Stimulated activated CD8-positive, alpha-beta memory T cell treated with anti-CD3 and anti-CD28 coated beads, Interleukin-7, amount 100 ng/mL, for 48 hours (primary cell): ENCODE measurements at places on chromosomes 3 and 15.

DNA sequence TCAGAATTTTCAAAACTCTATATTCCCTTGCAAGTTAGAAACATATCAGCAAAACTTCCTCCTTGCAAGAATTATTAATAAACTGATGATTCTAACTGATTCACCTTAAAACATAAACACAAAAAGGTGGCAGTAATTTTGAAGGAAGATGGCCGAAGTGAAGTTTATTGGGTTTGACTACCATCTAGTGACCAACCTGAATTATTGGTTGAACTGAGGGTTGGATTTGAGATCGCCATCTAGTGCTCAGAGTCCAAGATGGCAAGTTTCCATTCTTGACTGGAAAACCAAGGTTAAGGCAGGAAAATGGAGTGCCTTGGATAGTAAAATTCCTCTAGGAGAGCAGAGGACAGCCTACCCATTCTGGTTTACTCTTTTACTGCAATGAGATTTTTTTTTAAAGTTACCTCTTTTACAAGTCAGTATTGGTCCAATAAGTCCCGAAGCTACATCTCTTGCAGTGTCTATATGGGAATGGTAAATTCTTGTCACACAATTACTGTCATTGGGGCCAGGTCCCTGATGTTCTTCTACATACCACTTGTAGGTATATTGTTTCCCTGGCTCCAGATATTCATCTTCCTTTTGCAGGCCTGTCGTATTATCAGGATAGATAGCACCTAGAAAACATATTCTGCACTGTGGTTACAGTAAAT is 51.6 kb upstream of the CP start:
- no peak for DNase-seq

DNA sequence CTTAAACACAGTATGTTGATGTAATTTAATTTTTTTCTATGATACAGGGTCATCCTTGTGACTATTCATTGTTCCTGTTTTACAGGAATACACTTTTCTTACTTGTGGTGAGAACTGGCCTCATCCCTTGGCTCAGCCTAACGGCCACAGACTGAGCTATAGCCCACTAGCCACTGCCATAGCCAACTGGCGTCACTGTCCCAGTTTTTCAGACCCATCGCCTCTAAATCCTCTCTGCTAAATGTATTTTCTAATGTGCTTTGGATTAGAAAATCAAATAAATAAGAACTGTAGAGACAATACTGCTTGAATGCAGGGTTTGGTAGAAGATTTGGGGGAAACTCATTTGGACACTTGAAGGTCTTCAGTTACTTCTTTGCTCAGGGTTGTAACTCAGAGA is 113.1 kb downstream of the TIGIT start:
- DNase-seq, result no peak

- DNase-seq, result no peak
Measured at GRCh38 chr3:123424999-123425712, 23.7 kb downstream of the ADCY5 start.

GRCh38 chr15:64151727-64152506 is at the start of gene SNX22:
SNX22 (plus strand) TSS chr15:64151731; CDS start chr15:64151776, 45 bp downstream.
- no peak for DNase-seq

DNA sequence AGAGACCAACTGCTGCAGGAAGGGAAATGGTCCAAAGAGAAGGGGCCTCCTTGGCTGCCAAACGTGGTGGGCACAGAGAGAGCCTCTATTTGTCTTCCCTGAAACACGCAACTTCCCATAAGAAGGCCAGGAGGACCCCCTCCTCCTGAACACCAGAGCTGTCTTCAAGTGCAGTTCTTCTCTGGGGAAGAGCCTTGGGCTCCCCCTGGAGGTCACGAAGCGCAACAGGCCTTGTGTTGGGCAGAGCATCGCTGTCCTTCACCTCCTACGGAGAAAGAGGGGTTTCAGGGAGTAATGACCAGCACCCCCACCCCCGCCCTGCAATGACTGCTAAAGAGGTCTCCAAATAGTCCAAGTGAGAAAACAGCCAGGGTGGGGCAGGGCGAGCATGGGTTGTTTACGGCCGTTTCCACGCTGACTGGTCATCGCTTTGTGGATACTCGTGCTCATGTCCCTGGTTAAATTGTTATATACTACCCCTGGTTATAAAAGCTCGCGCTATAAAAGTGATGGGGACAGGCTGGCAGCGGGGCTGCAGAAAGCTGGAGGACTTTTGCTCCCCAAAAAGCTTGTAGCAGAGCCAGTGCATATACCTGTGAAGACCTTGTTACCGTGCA is 397.5 kb upstream of the ATP10A start:
- DNase-seq, result no peak

GRCh38 chr3:105431200-105431599 is 64.5 kb downstream of the ALCAM start:
- DNase-seq, result no peak

DNA sequence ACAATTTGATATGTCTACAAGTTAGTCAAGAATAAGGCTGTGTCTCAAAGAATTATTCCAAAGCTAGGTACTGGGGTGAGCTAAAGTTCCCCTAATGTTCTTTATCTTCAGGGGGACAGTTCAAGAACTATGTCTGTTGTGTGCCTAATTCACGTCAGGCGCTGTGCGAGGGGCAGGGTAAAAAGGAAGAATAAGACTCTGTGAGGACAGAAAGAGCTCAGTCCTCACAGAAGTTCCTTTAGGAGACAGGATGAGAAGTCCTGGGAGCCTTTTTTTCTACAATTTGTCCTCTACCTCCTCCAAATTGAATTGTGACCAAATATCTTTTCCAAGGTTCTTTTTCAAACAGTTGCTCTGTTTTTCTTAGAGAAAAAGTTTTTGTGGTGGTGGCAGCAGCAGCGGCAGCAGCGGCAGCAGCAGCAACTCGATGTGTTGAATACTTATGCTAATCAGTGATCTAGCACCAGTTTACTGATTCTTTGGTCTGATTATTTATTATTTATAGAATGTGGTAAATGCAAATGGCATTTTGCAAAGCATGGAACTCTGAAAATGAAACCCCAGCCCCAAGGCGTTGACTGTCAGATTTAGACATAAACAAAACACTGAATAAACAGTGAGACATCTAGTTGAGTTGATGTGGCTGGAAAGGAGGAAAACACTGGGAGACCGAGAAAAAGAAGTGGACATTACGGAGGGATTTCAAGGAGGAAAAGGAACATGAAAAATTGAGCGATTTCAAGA is 88.6 kb downstream of the GTPBP8 start:
- no peak for DNase-seq

- no peak for DNase-seq
Measured at GRCh38 chr15:25054943-25055342, 100.2 kb downstream of the SNRPN start.

- DNase-seq, result no peak
Measured at GRCh38 chr3:23762214-23762613, 43.5 kb upstream of the UBE2E1 start.

DNA sequence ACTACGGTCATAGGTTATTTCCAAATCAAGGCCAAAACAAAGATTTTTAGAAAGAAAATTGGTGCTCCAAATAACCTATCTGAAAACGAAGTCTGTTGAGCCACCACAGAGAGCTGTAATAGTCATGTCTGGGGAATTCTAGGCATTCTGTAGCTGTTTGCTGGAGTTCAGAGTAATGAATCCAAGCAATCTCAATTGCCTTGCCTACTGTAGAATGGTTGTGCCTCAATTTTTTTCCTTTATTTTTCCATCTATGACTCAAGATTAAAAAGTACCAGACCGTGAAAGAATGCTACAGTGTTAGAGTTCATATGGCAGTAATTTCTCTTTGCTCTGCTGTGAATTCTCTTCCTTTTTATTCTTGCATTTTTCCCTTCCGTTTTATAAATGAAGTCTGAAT is 1007.2 kb upstream of the ALCAM start:
- DNase-seq, result no peak

DNA sequence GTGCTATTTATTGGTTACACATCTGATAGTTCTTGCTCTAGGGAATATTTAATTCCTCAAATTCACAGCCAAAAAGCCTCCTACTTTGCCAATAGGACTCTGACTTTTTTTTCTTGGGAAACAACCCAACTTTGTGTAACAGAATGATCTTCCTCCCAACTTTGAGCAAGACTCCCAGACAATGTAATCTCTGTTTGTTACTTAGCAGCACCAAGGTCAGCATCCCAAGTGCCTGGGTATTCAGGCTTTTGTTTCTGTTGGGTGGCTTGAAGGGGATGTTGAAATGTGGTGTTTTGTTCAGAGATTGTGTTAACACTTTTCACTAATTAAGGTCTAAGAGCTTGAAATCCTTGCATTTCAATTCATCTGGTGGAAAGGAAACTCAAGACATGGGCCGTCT is 115.8 kb downstream of the ADAMTS9 start:
- DNase-seq, result no peak

GRCh38 chr3:107382631-107383030 is 5.4 kb downstream of the CCDC54 start:
- DNase-seq, result no peak

DNA sequence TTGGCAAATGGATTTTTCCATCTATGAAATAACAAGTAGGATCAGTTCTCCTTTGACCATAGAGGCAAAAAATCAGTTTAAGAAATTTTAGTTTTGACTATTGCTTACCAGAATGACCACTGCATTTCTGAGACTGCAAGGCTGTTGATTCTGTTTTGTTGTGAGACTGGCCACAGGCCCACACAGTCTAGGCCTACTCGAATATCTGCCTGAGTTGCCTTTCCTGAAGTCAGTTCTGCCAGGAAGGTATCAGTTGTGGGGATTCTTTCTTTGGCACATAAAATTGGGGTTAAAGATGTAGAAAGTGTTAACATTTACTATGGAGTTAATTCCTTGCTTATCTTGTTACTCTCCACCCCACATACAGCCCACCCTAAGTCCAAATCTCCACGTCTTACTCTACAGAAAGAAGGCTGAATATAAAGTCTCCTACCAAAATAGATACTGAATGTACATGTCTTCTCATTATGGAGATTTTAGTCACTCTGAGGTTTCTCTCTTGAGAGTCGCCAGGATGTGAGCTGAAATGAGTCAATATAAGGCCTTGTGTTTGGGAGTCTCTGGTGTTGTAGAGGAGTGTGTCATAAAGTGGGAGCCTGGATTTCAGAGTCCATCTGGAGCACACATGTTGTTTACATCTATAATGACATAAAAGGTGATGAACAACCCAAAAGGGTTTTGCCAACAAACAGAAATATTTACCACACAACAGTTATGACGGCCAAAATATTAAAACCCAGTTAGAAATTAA is 45.0 kb upstream of the WWTR1 start:
- no peak for DNase-seq

DNA sequence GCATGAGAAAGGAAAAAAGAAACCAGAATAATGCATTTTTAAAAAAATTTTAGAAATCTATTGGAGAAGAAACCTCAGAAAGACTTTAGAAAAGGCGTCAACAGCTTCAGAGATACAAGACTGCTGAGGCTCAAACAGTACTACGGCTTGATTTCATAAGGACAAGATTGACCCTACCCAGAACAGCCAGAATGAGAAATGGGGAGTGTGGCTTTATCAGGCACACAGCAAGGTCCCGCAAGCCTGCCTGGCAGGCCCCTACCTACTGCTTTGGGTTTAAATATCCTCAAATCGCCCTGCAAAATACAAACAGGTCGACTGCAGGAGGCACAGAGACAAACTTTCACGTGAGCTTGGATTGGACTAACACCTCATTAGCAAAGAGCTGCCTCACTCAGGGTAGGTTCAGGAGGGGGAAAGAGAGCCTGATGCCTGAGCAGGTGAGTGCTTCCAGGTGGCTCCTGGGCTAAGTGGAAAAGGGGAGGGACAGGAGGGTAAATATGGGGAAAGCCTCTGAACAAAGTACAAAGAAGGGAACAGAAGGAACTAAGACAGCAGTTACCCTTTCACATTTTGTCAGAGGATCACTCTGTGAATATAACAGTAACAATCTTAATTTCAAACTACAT is 87.5 kb downstream of the RORA start:
- DNase-seq, result no peak

GRCh38 chr15:39243396-39243795 is 337.5 kb upstream of the THBS1 start:
- DNase-seq, result no peak

DNA sequence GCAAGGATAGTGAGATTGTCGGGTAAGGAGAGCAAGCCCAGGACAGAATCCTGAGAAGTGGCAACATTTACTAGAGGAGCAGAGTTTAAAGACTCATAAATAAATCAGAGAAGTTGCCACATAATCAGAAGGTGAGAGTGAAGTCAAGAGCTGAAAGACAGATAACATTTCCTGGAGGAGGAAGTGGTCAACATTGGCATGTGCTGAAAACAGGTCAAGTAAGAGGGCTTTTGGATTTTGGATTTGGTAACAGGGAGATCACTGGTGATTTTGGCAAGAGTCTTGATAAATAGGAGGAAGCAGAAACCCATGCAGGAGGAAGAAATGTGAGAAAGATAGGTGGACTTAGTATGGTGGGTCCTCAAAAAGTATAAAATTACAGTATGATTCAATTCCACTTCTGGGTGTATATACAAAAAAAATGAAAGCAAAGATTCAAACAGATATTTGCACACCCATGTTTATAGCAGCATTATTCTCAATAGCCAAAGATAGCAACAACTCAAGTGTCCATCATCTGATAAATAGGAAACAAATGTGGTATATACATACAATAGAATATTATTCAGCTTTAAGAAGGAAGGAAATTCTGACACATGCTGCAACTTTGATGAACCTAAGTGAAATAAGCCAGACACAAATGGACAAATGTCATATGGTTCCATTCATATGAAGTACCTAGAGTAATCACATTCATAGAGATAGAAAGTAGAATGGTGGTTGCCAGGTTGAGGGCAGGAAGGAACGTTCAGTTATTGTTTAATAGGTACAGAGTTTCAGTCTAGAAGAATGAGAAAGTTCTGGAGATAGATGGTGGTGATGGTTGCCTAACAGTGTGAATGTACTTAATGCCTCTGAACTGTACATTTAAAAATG is 27.3 kb upstream of the MBNL1 start:
- no peak for DNase-seq

DNA sequence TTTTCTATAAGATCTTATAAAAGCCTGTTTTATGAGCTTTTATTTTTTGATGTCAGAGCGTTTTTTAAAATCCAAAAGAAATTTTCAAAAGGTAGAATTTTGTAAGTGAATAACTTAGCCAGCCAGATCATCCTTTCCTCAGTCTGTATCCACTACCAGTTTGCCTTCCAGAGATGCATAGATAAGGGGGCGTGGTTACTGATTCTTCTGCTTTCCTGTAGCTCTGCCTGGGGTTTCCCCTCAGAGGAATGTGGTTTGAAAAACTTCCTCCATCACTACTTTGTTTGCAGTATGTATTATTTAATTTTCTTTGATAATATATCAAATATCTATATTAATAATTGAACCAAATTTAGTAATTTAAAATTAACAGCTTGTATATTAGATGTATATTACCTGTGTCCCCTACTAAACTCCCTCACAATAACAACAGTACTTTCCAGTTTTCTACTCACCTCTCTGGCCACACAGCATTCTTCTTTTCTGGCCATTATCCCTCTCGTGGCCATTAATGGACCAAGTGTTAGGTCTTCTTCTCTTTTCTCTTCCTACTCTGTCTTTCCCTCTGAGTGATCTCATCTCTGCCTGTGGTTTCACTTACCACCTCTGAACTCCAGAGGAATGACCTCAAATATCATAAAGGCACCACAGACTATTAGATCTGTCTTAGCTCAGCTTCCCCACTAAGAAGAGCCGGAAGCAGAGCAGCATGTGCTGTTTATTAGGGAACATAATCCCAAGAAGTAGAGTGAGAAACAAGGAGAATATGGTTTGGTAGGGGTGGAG is 239.7 kb downstream of the UBE2E2 start:
- DNase-seq, result no peak
